SK-MEL-5 (cell line): ENCODE measurements at places on chromosomes 1 and 21. TPM values are rescaled to one million over a fixed set of nuclear protein-coding genes. Genes with fewer than 3 reads are reported as not detected.
A peak's percentile ranks its signal among the peaks of the same experiment; 100 is the strongest.

DNA sequence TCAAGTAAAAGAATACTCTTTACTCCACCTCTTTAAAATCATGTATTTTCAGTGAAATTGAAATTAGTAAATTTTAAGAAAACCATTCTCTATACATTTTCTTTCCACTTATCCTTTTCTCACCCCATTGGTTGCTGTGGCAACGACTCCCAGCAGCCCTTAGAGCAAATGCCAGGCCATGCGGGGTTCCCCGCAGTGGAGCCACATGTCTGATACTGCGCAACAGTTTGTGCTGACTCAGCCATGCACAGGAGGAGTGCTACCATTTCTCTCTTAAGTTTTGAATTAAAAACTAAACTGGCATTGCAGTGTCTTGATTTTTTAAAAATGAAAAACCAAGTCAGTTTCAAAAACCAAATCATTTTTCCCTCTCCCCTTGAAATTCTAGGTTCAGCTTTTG is 214.1 kb upstream of the L1TD1 start:
- no peak for DNase-seq

CD84 gene
- total RNA-seq, result not detected in 2 replicates

DNA sequence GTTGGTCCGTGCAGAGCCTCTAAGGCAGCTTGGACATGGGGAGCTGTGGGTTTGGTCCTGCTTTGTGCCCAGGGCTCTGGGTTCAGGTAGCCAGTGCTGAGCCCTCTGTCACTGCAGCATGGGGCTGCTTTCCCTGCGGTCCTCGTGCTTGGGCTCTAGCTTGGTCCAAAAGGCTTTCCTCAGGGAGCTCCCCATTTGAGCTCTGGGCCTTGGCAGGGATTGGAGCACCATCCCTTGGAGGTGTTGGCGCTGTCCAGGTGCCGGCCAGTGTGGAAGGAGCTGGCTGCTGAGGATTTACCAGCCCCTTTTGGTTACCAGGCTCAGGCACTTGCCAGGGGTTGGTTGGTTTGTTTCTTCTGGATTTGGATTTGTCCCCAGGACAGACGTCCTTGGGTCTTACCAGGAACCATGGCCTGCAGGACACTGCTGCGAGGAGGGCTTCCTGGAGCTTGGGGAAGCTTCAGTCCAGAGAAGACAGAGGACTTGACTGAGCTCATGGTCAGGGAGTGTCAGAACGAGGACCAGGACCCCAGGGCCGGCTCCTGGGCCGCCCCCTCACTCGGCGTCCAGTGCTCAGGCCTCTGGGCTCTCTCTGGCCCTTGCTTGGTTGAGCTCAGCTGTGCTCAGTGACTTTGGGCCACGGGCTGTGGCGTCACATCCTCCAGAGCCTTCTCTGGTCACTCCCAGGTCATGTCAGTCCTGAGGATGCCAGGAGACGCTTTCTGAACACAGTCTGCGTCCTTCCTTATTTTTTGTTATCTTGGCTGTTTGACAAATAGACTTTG is 224.7 kb downstream of the CAMTA1 start:
- no peak for DNase-seq

DNA sequence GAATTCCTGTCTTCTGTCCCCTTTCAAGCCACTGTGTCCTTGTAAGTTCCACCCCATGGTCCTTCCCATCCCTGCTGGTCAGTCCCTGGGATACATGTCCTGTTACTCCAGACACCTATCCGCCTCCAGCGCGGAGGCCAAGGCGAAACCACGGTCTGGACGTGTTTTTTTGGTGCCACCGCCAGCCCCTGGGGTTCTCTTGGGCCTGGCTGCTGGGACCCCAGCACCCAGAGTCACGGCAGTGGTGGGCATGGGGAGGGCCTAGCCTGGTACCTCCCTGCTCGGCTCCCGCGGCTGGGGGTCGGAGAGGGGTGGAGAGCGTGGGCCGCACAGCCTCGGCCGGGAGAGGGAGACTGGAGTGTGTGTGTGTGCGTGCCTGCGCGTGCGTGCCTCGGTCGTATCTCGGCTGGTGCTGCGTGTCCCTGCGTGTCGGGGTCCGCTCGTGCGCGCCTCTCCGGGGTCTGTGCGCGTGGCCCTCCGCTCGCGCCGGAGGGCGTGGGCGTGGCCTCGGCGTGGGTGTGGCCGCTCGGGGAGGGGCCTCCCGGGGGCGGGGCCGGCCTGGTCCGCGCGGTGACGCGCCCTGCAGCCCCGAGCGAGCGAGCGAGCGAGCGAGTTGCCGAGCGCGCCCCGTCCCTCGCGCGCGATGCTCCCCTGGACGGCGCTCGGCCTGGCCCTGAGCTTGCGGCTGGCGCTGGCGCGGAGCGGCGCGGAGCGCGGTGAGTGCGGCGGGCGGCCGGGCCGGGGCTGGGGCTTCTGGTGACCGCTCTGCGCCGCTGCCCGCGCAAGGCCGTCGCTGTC is at the start of gene VWA1:
Gene VWA1, plus strand, starts transcription at position 585 of the 798 bp plus-strand sequence. Its CDS starts 59 bp downstream, at position 644.
- DNase-seq, result peak; percentile 32

GRCh38 chr1:5408401-5408800 is 583.8 kb downstream of the NPHP4 start:
- no peak for DNase-seq

DNA sequence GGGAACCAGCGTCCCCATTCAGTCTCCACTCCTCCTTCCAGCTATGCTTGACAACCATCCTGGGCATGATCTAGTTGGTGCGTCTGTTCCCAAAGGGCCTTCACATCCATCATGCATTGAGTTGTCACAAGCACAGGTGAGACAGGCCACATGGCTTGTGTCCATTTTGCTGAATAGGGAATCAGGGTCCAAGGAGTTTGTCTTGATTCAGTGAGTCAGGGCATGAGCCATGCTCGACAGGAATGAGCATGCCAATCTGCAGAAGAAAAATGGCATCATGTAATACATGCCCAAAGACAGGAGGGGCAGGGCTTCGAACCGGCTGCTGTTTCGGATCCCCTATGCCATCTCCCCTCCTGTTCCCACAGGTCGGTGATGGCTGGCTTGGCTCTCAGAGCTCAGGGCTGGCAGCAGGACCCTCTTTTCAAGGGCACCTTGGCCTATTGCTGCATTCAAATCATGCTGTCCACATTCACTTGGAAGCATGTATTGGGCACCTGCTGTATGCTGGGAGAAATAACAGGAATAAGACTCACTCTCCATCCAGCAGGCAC is 44.5 kb downstream of the PKP1 start:
- no peak for DNase-seq

- no peak for DNase-seq
Measured at GRCh38 chr1:1137256-1138045, 21.6 kb upstream of the C1orf159 start.

GRCh38 chr1:99682291-99682751 is 36.4 kb downstream of the PALMD start:
- DNase-seq, result no peak

GRCh38 chr1:47548637-47549036 is 110.8 kb downstream of the FOXD2 start:
- DNase-seq, result no peak

DNA sequence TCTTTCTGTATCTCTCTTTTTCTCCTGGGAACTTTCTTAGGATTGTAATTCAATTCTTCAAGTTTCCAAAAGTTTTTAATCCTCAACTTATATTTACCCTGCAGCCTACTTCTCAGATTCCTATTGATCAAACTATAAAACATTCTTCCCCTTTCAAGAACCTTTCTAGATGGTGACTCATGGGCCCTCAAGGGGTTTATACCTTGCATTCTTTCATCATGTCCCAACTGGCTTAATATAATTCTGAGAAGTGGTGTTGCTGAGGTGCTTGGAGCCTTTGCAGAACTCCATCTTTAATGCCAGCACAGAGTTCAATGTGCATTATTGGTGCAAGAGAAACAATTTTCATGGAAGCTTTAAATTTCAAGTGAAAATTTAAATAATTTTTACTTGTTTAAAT is 273.4 kb downstream of the VAV3 start:
- DNase-seq, result no peak

DNA sequence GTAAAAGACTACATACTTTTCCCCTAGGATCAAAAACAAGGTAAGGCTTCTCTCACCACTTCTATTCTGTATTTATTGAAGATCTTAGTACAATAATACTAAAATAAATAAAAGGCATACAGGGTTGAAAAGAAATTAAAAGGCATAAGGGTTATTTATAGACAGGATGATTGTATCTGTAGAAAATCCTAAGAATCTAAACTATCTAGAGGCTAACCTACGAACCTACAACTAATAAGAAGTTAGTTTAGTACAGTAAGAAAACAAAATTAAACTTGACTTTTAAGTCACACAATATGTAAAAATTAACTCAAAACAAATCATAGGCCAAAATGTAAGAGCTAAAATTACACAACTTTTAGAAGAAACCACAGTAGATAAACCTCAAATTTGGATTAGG is 50.4 kb upstream of the ADAM30 start:
- no peak for DNase-seq

DNA sequence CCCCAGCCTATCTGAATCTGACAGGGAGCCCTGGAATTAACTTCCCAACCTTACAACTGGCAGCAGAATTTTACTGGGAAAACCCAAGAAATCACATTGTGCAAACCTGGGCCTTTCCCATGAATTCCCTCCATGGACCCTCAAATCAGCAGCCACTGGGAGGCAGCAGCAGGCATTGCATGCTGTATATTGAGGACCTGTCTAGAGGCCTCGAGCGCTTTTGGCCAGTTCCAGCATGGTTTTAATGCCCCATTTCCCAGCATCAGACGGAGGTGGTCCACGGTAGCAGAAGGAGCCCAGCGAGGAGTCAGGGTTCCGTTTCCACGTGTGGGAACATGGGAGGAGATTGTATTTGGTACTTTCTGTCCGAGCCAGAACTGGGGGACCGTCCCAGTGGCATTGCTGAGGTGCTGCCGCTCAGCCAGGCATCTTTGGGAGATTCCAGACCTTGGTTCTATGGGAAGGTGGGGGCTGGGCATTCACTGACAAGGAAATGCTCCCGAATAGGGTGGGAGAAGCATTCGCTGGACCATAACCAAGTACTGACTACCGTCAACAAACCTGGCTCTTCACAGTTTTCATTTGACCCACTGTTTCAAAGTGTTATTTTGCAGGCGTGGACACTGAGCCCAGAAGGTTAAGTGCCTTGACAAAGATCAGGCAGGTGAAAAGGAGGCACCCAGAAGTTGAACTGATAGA is 15.9 kb downstream of the BMP8A start:
- DNase-seq, result peak; percentile 44

OR2T11 gene
- total RNA-seq, result not detected in 2 replicates

DNA sequence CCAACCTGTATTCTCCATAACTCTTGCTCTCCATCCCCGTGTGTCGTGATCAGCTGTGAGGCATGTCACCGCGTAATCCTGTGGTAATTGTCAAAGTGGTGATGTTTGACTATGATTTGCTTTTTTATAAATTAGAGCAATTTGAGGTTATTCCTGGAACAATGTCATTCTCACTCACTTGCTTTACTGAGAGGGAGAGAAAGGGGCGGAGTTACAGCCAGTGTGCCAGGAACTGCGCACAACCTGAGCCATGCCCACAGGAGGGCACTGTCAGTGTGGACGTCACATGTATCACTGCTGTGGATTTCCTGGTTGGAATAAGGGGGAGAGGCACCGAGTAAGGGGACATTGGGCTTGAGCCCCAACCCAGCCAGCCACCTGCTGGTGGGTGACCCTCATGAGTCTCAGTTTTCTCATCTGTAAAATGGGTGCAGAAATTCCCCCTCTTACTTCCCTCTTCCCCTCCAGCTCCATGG is 6.9 kb downstream of the ADGRB2 start:
- DNase-seq, result peak; percentile 30

- no peak for DNase-seq
Measured at GRCh38 chr1:231013391-231014015, 26.6 kb downstream of the FAM89A start.

DNA sequence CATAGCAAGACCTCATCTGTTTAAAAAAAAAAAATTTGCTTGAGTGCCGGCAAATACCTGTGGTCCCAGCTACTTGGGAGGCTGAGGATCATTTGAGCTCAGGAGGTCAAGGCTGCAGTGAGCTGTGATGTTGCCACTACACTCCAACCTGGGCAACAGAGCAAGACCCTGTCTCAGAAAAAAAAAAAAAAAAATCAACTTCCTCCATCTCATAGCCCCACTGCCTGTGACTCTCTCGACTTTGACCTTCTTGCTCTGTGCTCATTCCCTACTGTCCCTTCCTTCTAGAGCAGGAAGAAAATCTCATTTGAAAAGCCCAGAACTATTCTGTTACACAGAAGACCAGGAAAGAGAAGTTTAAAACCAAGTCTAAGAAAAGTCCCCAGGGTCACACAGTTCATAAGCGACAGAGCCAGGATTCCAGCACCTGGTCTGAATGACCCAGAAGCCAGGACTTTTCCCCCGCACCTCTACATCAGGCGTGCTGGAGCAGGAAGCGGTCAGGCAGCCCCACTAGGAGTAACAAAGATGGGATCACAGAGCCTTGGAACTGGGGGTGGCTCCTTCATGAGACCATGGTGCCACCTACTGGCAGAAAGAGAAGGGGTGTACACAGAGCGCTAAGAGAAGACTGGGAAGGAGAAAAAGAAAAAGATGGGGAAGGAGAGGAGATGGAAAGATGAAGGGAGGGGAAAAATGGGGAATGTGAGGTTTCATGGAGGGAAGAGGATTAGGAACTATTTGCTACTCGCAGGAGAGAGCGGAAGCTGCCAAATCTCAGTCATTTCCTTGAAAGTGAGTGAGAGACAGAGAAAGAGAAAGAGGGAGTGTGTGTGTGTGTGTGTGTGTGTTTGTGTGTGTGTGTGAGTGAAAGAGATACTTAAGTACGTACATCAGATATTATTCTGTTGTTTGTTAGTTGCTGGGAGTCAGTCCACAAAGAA is 3.1 kb upstream of the P3R3URF start:
- DNase-seq, result peak; percentile 89

DNA sequence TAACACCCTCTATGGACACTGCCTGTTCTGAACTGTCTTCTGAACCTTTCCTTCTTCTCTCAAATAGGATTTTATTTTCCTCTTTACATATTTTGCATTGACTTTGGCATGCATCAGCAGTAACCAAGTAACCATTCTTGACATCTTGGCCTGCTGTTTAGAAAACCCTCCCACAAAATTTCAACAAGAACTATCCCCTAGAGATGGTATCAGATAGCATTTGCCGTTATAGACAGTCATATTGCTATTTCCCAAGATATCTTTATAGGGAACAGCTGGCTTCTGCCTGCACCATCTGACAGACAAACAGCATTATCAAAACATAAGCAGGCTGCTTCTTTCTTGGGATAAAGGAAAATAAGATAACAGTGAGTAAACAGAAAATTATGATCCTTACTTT is 54.7 kb downstream of the LHX8 start:
- no peak for DNase-seq

GRCh38 chr1:26364956-26365355 is 7.6 kb downstream of the ZNF683 start:
- DNase-seq, result no peak

DNA sequence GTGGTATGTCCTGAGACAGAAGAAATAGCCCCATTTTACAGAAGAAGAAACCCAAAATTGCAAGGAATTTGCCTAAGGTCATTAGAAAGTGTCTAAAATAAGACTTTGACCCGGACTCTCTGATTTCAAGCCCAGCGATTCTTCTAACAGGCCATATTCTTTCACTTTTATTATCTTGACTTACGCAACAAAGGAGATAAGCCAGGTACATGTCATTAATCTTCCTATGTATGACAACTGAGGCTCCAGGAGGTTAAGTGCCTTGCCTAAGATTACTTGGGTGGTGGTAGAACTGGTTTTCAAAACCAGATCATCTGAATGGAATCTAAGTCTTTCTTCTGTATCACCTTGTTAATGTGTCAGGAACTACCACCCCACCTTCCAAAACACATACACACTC is 124.3 kb downstream of the PBX1 start:
- no peak for DNase-seq

AK5 gene
- 0.11 and 0.51 TPM in 2 replicates for total RNA-seq

- no peak for DNase-seq
Measured at GRCh38 chr1:29854700-29855276, 618.5 kb downstream of the PTPRU start.
